ENCODE measurements at places on chromosomes 12 and 14.

DNA sequence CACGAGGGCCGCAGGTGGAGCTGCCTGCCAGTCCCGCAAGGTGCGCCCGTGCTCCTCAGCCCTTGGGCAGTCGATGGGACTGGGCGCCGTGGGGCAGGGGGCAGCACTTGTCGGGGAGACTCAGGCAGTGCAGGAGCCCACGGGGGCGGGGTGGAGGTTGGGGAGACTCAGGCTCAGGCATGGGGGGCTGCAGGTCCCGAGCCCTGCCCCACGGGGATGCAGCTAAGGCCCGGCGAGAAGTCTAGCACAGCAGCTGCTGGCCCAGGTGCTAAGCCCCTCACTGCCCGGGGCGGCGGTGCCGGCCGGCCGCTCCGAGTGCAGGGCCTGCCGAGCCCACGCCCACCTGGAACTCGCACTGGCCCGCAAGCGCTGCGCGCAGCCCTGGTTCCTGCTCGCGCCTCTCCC lies 39.2 kb upstream of the P2RX7 start:
- no peak for DNase-seq

- no peak for DNase-seq
Observed at GRCh38 chr12:5008661-5009060, 35.0 kb upstream of the KCNA5 start.

DNA sequence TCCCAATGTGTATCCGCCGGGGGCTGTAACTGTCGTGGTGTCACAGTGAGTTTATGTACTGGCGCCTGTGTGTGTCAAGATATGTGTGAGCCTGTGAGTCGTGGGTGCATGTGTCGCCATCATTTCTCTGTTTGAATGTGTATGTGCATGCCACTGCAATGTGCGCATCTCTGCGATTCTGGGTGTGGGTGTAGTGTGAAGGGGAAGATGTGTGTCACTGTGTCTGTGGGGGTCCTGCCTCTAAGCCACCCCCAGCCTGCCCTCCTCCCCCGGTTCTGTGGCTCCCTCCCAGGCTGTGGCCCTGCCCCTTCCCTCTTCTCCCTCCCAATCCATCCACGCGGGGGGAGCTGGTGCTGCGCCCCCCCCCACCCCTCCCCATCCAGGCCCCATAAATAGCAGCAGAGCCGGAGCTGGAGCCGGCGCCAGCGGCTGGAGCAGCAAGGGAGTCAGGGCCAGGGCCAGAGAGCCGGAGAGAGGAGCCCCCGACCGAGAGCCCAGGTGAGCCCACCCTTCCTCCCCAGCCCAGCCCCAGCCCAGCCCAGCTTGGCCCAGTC lies at the start of gene CPNE6:
Gene CPNE6 (plus strand): TSS at position 419 of the 554 bp plus-strand sequence. CDS start 1,375 bp downstream, outside the sequence.
- DNase-seq, result peak; percentile 66

- no peak for DNase-seq
Observed at GRCh38 chr12:2397356-2398045, 344.7 kb downstream of the CACNA1C start.

DNA sequence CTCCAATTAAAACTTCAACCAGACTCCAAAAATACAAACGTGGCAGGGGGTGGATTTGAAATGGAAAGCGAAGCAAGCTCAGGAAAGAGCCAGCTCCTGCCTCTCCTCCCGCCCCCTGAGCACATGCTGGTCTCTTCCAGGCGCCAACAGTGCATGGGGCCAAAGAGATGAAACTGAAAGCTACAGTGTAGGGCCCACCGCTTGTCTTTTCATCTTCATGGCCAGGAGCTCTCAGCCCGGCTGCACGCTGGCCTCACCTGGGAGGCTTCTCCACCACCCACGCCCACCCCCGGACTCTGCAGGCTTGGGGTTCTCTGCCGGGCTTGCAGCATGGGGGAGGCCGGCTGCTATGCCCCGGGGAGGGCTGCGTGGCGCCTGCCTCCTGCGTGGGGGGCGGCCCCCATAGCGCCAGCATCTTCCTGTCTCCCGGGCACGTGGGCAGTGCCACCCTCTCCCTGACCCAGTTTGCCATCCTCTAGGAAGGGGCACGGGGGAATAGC lies 2.0 kb downstream of the RIMBP2 start:
- no peak for DNase-seq

DNA sequence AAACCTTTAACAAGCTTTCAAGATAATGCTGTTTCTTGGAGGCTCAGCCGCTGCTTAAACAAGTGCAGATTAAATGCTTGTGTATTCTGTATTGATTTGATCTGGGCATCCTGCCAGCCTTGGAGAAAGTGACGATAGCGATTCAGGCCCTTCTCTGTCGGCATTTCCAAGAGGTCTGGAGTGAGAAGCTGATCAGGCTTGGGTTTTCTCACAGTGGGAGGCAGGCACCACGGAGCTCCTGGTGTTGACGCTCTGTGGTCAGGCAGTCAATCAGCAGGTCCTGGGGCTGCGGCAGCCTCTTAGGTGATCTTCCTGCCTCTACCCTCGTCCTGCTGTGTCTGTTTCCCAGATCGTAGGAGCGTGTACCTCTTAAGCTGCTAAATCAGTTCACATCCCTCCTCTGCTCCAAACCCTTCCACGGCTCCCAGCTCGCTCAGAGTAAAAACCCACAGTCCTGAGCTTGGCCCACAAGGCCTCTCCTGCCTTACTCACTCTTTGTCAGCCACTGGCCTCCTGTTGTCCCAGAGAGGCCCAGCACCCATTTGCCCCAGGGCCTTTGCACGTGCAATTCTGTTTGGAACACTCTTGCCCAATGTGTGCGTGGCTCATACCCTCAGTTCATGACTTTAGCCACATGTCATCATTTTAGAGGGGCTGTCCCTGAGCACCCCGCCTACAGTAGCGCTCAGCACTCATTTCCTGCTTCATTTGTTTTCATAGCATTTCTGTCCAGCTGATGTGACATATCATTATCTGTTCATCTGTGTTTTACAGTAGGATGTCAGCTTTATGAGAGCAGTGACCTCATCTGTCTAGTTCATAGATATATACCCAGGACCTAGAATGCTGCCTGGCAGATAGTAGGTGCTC lies 155.4 kb downstream of the AACS start:
- no peak for DNase-seq

DNA sequence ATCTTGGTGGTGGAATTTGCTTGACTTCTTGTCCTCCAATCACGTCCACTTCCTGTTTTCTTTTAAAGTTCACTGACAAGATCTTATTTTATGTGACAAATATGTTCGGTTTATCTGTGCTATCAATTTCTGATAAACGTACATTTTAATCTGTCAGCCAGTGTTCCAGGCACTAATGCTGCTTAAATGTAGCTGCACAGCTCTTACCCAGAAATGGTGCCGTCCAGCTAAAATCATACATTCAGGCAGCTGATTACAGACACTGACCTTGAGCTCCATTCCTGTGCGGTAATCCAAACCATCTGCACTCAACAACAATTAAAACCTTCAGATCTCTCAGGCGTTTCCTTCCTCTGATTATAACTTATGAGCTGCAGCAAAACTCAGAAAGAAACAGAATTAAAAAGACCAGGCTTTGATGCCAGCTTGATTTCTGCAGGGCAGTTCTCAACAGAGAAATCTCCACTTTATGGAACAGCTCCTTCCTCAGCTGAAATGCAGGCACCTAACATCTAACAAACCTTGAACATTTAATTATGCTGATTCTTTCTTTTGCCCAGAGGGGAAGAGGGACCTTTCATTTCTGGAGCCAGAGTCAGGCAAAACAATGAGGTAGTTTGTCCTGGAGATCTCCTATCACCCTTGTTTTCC lies 26.4 kb upstream of the RASSF3 start:
- no peak for DNase-seq

DNA sequence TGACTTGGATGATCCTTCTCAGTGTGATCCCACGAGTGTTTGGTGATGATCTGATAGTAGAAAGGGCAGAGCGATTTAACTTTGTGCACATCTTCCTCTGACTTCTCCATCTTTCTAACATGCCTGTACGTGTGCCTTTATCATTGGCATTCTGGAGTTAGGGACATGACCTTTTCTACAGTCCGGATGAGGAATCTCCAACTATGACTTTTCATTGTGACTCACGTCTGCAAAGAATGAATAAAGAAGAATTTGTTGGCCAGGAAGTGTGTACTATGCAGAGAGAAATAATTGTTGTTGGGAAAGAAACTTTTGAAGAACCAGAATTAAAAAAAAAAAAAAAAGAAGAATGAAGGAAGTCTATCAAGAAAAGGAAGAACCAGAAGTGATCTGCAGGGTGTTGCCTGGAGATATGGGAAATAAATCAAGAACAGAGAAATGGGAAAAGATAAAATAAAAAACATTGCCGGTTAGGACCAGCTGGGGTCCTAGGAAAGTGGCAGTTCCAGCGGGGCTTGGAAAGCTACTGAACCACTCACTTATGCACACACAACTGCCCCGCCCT lies 25.3 kb downstream of the PPFIBP1 start:
- no peak for DNase-seq

GRCh38 chr12:50662116-50662510 lies 101.8 kb upstream of the ATF1 start:
- DNase-seq, result no peak

DNA sequence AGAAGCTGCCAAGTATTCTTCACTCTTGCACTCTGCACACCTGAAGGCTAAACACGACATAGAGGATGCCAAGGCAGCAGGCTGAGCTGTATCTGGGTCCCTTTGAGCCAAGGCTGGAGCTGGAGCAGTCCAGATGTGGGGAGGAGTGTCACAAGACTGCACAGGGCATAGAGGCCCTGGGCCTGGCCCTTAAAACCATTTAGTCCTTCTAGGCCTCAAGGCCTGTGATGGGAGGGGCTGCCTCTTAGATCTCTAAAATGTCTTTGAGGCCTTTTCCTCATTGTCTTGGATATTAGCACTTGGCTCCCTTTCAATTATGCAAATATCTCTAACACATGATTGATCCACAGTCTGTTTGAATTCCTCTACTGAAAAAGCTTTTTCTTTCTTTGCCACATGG lies 28.0 kb upstream of the C14orf132 start:
- no peak for DNase-seq

- DNase-seq, result no peak
Observed at GRCh38 chr14:91038439-91038838, 22.0 kb downstream of the RPS6KA5 start.

GRCh38 chr12:108807996-108808769 lies 49.2 kb downstream of the SSH1 start:
- DNase-seq, result no peak

- DNase-seq, result no peak
Observed at GRCh38 chr12:112126000-112126438, 659 bp downstream of the TRAFD1 start.

DNA sequence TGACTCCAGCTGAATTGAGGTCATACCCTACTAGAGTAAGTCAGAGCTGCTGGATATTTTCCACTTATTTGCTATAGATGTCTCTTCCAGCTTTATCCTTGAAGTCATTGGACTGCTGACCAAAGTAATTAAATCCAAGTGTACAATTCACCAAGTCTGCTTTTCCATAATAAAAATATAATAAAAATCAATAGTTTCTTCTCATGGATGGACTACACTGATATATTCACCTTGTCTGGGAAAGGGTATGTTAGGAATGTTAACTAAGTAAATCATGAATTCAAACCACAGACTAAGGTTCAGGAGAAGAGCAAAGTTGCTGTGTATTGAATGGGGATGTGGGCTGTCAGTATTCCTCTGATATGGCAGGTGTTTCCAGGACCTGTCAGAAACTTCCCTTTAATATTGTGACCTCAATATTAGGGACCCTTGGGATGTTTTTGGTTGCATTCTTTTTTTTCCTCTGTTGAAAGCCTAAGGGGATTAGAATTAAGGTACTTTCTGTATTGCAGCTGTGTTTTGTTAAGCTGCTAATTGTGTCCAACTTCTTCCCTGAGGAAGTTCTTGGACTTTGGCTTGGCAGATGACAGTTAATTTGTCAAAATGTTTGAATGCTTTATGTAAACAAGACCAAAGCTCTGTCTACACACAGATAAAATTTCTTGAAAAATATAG lies 284.0 kb downstream of the ATP23 start:
- DNase-seq, result no peak

- DNase-seq, result no peak
Observed at GRCh38 chr12:25412735-25413134, 140.3 kb downstream of the LMNTD1 start.

DNA sequence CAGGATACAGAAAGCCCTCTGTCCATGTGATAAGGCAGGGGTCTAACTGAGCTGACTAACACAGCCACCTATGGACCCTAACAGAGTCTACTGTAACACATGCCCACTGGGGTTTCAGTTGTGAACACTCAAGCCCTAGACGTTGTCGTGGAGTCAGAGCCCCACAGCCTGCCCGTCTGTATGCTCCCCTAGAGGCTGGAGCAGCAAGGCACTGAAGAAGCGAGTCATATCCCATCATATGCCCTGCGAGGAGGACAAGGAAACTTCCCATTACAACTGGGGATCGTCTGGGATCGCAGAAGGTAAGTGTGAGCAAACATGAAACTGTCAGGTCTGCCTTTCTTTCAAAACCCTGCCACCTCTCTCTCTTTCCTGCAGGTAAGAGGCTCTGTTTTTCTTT lies 138.1 kb downstream of the GPR65 start:
- DNase-seq, result no peak

- no peak for DNase-seq
Observed at GRCh38 chr14:28298156-28298555, 468.4 kb upstream of the FOXG1 start.

GRCh38 chr12:26906704-26907103 lies 31.1 kb downstream of the INTS13 start:
- no peak for DNase-seq

GRCh38 chr12:116615141-116615861 lies 56.1 kb downstream of the MAP1LC3B2 start:
- DNase-seq, result no peak

DNA sequence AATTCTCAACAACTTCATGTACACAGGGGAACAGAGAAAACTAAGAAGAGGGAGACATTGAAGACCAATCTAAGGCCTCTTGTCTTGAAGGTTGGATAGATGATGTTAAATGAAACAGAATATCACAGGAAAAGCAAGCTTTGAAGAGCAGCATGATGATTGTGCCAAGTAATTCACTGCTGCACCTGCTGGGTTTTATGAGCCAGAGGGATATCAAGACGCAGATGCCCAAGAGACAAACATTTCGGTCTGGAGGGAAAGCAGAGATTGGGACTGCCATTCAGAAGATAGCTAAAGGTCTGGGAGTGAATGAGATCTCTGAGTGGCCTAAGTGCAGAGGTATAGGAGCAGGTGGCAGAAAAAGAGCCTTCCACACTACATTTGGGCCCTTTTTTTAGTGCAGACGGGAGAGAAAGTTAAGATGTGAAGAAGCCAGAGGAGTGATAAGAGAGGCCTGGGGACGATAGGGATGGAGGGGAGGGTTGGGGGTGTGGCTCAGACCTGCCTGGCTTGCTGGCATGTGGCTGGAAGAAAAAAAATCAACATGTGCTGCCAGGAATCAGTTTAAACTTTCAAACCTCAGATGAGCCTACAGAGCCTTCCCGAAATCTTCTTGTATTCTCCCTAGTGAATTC lies 200.6 kb downstream of the AEBP2 start:
- no peak for DNase-seq
